ENCODE measurements at places on chromosomes 4 and X. TPM values are rescaled to one million over a fixed set of nuclear protein-coding genes. Genes with fewer than 3 reads are reported as not detected.

The FGFBP1 gene
- 4.3 TPM for total RNA-seq

The MAGEA1 gene
- total RNA-seq: 0.15 TPM

The ITGB1BP2 gene
- total RNA-seq: 1.0 TPM

The EGF gene
- 0.35 TPM for total RNA-seq

The CFP gene
- total RNA-seq: 0.37 TPM

The SPANXA1 gene
- 0.18 TPM for total RNA-seq

The GLRA3 gene
- total RNA-seq: not detected

The CXCL10 gene
- total RNA-seq: 0.08 TPM

The GPRASP2 gene
- total RNA-seq: 5.9 TPM

The WDR45 gene
- total RNA-seq: 62.1 TPM

The CXCL5 gene
- 54.6 TPM for total RNA-seq

Data from A549 treated with CORT108297 at 1 μM for 4 hours (cell line).